Breast epithelium (tissue), 4 donors: ENCODE measurements at places on chromosomes 3 and 15. TPM values are rescaled to one million over a fixed set of nuclear protein-coding genes. Genes with fewer than 3 reads are reported as not detected.

CPEB1 gene
- total RNA-seq = 2.2 TPM

GASK1A gene
- 10.1 TPM for total RNA-seq

BCL2A1 gene
- 1.4 TPM for total RNA-seq

- H3K36me3 ChIP-seq = no peaks in the 10 kb centered on the region
- no peak overlapping the region for H3K4me3 ChIP-seq
Measured at GRCh38 chr15:40782609-40783227, 12.9 kb downstream of the C15orf62 start.

DNA sequence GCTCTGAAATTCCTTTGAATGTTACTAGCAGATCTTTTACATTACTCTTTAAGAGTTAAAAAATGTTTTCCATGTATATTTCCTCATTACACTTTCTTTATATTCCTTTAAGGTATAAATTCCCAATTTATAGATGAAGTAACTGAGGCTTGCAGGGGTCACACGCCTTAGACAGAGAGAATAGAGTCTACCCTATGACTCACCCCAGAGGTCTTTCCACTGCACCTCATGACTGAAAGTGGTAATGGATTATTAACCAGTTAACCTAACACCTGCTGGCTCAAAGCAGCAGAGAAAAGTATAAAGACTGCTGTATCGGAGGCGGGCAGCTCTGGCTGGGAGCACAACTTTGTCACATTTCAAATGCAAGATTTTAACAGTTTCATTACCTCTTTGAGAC lies 37.7 kb downstream of the LDHAL6B start:
- no peaks in the 10 kb centered on the region for H3K27me3 ChIP-seq
- H3K27ac ChIP-seq = no peak overlapping the region

DNA sequence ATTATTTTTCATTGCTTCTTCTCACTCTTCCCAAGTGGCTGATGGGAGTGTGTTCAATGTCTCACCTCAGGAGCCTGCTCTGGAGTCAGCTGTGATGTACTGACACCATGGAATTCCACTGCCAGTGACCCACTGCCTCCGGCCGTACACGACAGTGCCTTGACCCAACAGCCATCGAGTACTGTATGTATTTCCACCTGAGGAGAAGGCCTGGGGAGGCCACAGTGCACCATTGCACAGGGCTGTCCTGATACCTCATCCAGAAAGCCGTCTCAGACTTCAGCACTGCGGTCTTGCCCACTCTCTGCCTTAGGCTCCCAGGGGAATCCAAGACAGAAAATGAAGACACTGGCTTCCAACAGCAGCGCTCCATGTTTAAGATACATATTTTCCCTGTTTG lies 51.4 kb upstream of the EIF1B start:
- no peaks in the 10 kb centered on the region for H3K36me3 ChIP-seq
- no peaks in the 10 kb centered on the region for H3K27me3 ChIP-seq
